H54 (cell line): ENCODE measurements at places on chromosomes 4 and X.

DNA sequence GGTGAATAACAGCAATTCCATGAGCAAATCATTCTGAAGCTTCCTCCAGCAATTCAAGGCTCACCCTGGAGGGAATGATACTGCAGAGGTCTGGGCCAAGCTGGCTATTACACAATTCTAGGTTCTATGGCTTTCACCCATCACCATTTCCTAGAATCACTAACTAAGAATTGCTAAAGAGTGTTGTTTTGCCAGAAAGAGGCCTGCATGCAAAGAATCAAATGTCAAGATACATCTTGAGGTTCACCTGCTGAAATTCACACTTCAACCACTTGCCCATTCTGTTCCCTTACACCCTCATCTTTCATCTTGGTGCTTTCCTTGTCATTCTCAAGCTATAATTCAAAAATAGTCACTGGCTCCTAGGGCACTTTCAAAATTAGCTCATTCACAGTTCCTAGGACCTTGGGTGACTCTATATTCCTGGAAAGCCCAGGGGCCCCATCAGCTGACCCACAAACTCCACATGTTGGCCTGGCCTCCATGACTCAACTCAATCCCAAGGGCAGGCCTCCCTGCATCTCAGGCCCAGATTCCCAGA is 7.0 kb downstream of the APBB2 start:
- no peak for DNase-seq

DNA sequence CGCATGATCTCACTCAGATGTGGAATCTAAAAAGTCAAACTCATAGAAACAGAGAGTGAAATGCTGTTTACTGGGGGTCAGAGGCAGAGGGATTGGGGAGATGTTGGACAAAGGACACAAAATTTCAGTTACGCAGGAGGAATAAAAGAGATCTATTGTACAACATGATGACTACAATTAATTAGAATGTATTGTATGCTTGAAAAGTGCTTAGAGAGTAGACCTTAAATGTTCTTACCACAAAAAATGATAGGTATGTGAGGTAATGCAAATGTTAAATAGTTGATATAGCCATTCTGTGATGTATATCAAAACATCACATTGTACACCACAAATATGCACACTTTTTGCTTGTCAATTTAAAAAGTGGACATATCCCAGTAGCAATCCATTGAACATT is 36.1 kb upstream of the PHKA2 start:
- no peak for DNase-seq

GRCh38 chr4:15186149-15186548 is 183.9 kb downstream of the CPEB2 start:
- DNase-seq: no peak

- no peak for DNase-seq
Observed at GRCh38 chrX:55815546-55815945, 98.0 kb downstream of the RRAGB start.

DNA sequence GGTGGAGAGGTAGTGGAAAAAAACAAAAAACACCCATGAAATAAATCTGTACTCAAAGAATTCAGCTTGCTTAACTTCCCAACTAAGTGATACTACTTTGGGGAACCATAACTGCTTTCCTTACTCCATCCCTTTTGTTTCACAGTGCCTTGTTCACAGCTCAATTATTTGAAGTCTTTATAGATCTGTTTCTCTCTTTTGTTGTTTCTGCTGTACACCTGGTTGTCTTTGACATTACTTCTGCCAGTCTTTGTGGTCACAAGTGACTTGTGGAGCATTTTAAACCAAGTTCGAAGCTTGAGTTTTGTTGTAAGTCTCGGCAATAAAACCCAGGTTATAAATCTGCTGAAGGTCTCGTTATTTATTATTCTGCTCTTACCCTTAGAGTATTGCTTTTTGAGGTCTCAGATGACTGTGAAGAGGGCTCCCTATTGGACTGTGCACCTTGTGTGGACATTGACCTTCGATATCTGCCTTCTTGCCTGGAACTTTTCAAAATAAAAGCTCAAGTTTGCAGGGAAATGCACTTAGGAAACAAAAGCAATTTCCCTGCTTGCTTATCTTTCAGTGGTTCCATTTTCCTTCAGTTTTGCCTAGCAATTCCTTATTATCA is 59.8 kb downstream of the ANK2 start:
- DNase-seq: no peak

DNA sequence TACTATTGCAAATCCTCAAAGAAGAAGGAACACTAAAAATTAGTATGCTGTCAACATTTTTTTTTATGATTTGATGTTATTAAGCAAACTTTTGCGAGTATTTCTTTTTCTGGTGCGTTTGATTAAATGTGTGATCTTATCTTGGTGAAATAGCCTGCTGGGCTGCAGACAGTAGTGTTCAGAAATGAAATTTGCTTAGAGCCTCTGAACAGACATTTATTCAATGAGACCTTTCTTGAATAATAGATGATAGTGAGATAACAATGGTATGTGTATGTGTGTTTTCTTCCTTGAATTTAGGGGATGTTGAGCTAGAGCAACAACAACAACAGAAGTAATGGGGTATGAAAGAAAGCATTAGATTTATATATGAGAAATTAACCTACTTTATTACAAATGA is 12.7 kb downstream of the ADGRL3 start:
- no peak for DNase-seq

DNA sequence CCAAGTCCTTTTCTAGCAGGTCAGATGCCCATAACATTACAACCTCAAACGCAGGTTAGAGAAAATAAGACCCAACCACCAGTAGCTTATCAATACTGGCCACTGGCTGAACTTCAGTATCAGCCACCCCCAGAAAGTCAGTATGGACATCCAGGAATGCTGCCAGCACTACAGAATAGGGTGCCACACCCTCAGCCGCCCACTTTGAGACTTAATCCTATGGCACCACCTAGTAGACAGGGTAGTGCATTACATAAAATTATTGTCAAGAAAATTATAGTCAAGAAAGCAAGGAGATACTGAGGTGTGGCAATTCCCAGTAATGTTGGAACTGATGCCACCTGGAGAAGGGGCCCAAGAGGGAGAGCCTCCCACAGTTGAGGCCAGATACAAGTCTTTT is 19.9 kb upstream of the TRIM61 start:
- DNase-seq: no peak

GRCh38 chr4:1987296-1987695 is 21.5 kb downstream of the NELFA start:
- no peak for DNase-seq

- DNase-seq: no peak
Observed at GRCh38 chr4:118769161-118769560, 66.8 kb downstream of the SEC24D start.

GRCh38 chrX:44873415-44874276 is 658 bp downstream of the KDM6A start:
- DNase-seq: no peak

GRCh38 chrX:37348231-37348970 is 763 bp upstream of the PRRG1 start:
- no peak for DNase-seq

DNA sequence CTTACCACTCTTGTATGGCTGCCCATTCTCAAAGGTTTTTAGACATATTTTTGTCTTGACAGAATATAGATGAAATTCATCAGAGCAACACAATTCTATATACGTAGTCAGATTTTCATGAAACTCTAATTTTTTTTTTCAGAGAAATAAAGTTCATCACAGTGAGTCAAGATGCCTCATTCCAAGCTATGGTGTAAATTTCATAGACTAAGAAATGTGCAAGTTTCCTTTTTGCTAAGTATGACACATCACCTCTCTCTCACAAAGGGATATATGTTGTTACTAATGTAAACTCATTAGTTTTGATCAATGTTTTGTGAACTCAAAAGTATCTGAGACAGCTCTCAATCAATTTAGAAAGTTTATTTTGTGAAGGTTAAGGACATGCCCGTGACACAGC is 60.4 kb upstream of the ATXN3L start:
- peak; percentile 2 for DNase-seq

DNA sequence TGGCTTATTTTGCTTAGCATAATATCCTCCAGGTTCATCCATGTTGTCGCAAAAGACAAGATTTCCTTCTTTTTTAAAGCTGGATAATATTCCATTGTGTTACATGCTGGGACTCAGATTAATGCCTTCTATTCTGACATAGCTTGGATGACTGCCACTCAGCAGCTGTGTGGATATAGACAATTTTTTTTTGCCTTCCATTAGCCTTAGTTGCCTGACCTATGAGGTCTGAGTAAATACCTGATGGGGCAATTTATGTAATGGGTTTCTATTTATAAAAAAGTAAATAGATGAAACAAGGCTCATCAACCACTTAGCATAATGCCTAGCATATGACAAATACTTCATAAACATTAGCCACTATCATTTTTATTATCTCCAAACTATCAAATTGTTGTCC is 515.4 kb downstream of the ZNF674 start:
- no peak for DNase-seq

DNA sequence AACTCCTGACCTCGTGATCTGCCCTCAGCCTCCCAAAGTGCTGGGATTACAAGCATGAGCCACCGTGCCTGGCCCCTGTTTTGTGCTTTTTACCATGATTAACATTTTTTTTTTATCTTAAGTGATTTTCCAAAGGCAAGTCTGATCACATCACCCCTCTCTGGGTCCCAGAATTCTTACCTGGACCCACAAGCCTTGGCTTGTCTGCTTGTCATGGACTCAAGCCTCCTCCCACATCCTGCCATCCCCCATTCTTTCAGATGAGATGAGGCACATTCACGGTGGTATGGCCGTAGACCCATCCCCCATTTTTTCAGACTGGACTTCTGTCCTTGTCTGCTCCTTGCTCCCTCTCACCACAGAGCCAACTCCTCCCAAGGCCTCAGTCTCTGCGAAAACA is 55.3 kb downstream of the APLN start:
- no peak for DNase-seq

DNA sequence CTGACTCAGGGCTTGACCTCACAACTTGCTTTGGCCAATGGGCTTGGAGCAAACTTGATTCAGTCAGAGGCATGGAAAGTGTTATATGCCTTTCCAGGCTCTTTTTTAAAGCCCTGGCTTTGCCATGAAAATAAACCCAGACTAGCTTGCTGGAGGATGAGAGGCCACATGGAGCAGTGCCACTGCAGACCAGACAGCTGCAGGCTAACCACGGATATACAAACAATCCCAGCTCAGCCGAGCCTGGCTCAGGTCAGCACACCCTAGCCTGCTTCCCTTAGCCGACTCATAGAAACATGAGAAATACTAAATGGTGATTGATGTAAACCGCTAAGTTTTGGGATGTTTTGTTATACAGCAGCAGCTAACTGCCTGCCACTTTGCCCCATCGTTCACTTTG is 345.1 kb downstream of the ARHGAP10 start:
- no peak for DNase-seq

DNA sequence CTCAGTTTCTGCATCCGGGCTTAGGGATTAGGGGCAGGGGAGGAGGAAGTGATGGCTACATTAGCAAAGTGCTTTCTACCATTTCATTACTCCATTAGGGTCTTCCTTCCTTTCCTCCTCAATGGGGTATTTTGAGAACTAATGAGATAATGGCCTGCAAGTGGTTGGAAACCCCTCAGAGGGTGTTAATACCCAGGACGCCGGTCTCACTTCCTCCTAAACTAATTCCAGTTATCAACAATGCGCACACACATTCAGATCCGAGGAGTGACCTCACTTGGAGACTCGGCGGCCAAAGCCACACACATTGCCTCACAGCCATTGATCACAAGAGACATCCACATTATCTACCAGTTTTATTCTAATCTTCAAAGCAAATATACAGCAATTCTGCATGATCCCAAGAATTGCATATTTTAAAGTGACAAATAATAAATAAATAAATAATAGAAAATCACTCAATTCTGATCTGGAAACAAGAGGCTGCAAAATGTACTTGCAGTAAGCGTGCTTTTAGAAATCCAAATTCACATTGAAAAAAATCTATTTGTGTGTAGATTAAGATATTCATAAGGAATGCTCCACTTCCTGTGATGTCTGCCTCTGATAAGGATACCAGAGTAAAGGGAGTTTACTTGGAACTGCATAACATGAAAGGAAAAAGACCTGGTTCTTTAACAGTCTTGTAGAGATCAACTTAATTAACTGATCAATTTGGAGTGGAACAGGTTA is 329.1 kb downstream of the FBXW7 start:
- no peak for DNase-seq

DNA sequence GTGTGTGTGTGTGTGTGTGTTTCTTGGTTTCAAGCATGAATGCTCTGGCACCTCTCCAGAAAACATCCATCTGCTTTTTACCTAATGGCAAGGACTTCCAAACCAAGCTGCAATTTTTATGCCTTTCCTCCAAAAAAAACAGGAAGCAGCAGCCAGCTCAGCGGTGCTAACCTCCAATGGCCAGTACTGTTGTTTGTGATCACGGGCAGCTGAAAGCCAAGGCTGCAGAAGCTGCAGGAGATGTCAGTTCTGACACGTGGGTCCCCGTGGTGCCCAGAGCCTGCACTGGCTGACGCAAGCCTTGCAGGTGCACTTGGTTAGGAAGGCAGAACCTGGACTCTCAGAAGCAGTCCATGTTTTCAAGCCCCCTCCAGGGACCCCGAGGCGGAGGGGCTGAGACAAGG is 313.6 kb upstream of the DDX53 start:
- no peak for DNase-seq

- no peak for DNase-seq
Observed at GRCh38 chrX:133674726-133675470, 259.6 kb upstream of the GPC4 start.

DNA sequence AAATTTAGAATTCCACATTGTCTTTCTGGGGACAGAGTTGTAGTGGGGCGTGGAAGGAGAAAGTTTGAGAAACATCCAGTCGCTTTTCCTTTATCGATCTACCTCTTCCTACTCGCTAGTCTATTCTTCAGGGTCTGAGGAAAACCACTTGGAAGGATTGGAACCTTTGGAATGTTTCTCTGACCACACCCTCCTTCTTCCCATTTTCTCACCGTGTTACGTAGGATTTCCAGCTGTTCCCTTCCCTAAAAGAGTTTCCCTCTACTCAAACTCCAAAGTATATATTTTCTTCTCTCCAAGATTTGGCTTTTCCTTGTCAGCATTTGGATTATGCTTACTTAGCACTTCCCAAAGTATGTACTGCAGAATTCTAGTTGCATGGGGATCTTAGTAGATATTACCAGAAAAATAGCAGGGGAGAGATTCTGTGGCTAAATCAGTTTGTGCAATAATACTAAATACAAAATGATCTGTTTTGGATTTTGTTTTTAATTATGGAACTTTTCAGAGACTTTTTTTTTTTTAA is 4.9 kb downstream of the ENPEP start:
- DNase-seq: no peak

- no peak for DNase-seq
Observed at GRCh38 chr4:48262926-48263325, 6.7 kb downstream of the TEC start.

DNA sequence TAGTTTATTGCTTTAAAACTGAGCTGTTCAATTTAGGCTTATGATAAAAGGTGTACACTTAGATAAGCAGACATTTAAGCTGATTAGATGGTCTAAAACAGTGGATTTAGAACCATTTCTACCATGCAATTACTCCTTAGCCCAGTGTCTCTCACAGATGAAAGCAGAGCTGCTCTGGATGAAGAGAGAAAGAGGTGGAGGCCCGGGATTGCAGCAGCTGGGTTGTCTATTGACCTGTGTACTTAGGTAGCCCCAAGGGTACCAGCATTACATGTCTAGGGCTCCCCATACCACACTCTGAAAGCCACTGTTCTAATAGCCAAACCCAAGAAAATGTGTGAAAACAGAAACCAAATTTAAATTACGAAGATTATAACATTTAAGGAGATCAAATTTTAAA is 86.0 kb upstream of the GIMD1 start:
- DNase-seq: no peak
